ENCODE measurements at places on chromosomes 11 and 22.

DNA sequence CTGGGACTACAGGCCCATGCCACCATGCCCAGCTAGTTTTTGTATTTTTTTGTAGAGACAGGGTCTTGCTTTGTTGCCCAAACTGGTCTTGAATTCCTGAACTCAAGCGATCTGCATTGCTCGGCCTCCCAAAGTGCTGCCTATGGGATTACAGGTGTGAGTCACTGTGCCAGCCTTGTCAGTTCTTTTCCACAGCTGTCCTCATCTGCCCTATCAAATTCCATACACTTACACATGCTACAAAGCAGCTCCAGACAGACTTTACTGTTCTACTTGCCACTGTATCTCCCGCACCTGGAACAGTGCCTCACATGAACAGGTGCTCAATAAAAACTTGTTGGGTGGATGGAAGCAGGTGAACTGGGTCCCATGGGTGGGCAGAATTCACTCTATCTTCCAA lies 8.2 kb downstream of the STX5 start:
- DNase-seq, result no peak

DNA sequence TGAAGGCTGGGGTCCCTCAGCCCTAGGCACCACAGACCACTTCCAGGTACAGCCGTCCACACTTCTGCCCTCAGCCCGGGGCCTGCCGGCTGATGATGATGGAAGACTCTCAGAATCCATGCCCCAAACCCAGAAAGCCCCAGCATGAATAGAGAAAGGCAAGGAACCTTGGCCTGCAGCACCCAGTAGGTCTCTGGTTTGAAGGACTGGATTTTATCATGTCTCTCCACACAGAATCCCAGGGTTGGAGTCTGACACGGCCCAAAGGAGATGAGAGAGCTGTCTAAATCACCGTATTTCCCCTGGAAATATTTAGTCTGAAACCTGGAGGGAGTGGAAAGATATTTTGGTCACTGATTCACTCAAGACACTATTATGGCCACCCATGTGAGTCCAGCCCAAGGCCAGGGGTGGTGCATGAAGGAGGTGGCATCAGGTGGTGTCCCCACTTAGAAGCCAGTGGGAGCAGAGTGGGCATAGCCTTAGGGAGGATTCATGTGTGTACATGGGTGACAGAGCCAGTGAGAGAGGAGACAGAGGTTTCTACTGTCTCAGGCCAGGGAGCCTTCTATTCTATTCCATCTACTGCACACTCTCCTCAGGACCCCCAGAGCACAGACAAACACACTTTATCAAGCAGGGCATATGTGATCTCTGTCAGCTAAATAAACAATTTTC lies 14.0 kb downstream of the TOP3B start:
- no peak for DNase-seq

GRCh38 chr11:72430741-72431570 lies 3.4 kb downstream of the CLPB start:
- peak; percentile 36 for DNase-seq

DNA sequence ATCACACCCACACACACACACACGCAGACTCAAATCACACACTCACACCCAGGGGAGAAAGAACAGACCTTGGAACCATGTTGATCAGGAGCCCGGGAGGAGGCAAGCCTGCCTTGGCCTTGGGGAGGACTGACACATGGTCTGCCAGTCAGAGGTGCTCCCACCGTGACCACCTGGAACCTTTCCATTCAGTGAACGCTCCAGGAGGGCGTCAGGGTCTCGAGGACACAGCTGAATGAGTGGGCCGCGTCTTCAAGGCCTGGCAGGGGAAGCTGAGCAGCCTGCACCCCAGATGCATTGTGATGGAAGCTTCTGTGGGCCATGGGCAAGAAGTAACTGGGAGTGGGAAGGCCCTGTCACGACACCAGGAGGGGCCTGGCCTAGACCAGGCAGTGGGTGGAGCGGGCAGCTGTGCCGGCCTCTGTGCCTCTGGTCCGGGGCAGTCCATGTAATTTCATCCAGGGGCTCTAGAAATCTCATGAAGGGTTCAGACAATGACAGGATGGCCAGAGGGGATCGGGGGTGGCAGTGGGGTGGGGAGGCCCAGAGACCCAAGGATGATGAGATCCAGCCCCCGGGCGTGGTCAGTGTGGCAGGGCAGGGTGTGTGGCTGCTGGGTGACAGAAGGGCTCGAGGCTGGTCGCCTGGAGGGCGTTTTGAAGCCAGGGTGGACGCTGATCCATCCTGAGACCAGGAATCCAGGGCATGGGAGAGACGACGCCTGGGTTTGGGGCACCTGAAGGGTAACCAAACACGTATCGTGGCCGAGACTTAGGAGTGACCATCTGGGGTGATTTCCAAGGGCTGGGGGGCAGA lies 53.7 kb downstream of the IGF2 start:
- no peak for DNase-seq

GRCh38 chr22:29719899-29720645 lies at the start of gene CABP7:
TSS of gene CABP7 (plus strand) at chr22:29720003. CDS start at chr22:29720425, 422 bp downstream.
- DNase-seq, result no peak

GRCh38 chr11:74347381-74347780 lies 35.9 kb upstream of the P4HA3 start:
- no peak for DNase-seq

GRCh38 chr11:9320047-9320446 lies 5.7 kb upstream of the TMEM41B start:
- no peak for DNase-seq

Measured in C1 segment of cervical spinal cord (tissue), 14 donors.